ENCODE measurements at places on chromosomes 13 and 19. TPM values are rescaled to one million over a fixed set of nuclear protein-coding genes. Genes with fewer than 3 reads are reported as not detected.

The UTP14C gene
- 12.1 TPM for total RNA-seq

DNA sequence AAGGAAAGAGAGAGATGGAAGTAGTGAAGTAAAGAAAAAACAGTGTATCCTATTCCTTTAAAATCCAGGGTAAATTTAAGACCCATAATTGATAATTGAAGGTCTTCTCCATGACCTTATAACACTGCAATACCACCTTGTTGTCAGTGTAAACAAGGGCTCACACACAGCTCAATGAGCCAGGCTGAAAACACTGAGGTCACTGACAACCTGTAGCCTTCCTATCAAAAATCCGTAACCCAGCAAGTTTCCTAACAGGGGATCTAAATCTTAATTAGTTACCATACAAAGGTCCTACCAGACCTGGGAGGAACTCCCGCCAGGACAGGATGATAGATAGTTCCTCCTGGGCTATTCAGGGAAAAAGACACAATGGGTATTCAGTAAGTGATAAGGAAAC, 1677.1 kb downstream of the OLFM4 start:
- DNase-seq = no peak

The FXYD3 gene
- total RNA-seq = not detected

DNA sequence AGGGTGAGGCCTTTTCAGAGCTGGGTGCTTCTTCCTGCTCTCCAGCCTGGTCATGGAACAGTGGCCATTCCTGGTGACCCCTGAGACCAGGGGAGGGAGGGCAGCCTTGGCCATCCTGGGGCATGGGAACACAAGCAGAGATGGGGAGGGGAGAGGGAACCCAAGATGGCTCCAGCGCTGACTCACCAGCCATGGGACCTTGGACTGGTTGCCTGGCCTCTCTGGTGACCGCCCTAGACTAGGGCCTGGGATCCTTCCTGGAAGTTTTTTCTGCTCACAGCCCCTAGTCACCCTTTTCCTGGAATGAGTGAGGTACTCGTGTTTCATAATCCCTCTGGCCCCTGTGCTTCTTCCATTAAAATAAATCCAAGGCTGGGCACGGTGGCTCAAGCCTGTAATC, 3.3 kb upstream of the OPA3 start:
- no peak for DNase-seq

DNA sequence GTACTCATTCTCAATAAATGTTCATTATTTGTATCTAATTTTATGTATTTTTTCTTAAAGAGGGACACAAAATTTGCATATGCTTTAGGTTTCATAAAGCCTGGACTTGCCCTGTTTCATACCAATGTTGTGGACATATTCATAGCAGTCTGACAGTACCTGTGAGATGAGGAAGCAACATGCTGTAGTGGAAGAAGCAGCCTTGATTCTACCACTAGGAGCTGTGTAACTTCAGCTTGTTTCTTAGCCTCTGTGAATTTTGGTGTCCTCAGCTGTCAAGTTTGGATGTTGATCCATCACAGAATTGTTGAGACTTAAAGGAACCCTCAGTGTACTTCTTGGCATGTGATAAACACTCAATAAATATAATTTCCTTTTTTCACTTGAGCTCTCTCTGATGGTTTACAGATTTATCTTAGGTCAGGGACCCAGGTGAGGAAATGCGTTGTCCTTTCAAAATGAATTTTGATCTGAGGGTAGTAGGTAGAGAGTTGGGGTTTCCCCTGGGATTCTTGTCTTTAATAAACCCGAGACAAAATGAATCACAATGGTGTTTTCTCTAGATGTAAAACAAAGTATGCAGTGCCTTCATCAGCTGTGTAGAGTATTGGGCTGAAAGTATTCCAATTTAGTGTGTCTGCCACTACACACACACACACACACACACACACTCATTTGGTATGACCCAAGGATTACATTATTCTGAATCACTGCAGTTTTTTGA, 152.1 kb downstream of the KCNRG start:
- no peak for DNase-seq

DNA sequence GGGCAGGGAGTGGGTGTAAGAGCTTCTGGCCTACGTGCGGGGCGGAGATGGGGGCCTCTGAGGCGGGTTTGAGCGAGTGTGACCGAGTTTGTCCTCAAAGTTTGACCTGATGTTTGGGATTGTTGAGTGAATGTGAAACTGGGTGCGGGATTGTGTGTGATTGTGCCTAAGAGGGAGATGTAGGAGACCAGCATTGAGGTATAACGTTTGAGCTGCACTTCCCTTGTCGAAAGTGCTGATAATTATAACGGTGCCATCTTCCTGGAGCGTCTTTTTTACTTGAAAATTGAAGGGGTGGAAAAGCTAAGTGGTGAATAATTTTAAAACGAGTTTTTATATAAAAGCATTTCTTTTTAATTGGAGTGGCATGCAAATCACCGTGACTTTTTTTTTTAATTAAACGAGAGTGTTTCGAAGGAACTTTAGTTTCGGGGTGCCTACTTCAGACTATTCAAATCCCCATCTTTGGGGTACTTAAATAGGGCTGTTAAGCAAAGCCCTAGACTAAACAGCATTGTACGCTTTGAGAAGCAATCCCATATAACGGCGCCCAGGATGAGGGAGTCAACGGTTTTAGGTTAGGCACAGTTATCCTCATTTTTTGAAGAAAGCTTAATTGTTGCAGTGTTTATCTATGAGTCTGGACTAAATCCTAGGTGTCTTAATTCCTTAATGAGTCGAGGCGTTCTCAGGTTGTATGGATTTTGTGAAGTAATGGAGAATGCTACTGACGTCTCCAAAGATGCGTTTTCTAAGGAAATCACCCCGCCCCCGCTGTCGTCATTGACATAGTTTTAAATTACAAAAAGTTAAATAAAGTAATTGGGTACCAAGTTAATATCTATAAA, 594 bp downstream of the ZNF146 start:
- peak; percentile 44 for DNase-seq

DNA sequence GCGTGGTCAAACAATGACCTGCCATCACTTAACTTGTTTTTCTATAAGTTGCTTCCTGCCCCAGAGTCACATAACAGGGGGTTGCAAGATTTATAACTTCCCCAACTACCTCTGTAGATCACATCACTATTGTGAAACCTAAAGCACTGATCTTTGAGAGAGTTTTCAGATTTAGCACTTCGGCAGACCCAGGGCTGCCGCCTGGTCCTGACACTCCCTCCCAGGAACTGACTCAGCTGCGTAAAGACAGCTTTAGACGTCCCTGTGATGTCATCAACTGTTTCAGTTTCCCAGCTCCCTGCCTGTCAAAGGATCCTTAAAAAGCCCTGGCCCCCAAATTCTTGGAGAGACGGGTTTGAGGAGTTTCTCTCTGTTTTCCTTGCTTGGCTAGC, 33.3 kb downstream of the IGFL2 start:
- no peak for DNase-seq

DNA sequence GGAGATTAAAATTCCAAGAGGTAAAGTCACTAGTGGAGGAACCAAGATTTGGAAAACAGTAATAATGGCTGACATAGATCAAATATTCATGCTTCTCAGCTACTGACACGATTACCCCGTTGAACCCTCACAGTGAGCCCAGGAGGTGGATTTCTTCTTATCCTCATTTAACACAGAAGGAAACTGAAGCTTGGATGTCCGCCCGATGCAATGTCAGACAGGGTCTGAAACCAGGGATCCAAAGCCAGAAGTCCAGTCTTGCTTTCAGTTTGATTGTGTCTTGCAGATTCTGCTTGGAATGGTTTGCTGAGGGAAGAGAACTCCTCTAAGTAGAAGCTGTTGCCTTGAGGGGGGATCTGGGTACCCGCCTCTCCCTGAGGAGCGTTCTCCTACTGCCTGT, 404.7 kb downstream of the KCNRG start:
- DNase-seq = no peak

GRCh38 chr13:50323440-50324065, 308.3 kb downstream of the KCNRG start:
- DNase-seq = no peak

DNA sequence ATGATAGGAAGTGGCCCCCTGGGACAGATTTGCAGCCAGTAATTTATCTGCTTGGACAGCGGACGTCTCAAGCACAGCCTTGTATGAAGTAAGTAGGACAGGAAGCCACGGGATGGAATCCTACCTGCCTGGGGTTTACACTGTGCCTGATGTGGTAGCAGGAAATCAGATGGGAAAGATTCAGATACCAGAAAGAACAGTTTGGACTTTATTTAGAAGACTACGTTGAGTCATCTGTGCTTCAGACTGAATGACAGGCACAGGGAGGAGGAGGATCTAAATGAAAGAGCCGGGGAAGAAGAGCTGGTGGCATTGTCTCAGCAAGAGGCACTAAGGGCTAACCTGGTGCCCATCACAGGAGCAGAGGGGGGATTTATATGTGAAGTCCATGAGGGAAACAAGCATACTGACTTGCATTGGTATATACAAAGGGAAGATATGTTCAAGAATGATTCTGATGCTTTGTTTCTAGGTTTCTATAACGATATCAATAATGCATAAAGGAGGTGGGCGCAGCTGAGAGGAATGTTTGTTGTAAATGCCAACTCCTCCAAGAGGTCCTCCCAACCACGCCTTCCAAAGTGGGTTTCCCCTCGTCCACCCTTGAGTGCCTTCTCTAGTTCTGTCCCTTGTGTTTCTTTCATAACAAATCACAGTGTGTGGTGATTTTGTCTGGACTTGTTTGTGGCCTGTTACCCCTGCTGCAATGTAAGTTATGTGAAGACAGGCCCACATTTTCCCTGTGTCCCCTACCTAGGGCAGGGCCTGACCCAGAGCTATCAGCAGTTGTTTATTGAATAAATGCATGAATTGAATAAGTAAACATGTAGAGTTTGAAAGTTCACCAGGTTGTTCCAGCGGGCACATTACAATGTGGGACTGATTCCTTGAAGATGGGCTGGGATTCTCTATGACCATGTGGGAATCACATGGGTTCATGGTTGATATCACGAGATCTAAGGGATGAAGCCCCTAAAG, 328.4 kb downstream of the SLC7A1 start:
- DNase-seq = no peak

The ACP7 gene
- total RNA-seq = not detected

The ZNF549 gene
- 3.9 TPM for total RNA-seq

DNA sequence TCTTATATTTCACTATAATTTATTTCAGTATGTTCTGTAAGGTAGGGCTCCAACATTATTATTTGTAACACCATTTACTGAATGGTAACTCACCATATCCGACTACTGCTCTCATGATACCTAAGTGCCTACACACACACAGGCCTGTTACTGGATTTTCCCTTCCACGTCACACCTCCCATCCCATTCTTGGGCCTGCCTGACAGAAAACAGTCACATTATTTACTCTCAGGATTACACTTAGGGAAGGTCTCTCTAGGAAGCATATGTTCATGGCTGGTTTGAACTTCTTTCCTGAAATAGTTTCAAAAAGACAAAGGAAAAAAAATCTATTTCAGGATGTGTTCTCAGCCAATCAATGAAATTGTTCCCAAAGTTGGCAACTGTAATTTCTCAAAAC, 102.3 kb upstream of the DOCK9 start:
- no peak for DNase-seq

The ERFL gene
- total RNA-seq = not detected

The FKRP gene
- total RNA-seq = 48.7 TPM

- no peak for DNase-seq
Observed at GRCh38 chr13:25401958-25402357, 30.2 kb downstream of the ATP8A2 start.

DNA sequence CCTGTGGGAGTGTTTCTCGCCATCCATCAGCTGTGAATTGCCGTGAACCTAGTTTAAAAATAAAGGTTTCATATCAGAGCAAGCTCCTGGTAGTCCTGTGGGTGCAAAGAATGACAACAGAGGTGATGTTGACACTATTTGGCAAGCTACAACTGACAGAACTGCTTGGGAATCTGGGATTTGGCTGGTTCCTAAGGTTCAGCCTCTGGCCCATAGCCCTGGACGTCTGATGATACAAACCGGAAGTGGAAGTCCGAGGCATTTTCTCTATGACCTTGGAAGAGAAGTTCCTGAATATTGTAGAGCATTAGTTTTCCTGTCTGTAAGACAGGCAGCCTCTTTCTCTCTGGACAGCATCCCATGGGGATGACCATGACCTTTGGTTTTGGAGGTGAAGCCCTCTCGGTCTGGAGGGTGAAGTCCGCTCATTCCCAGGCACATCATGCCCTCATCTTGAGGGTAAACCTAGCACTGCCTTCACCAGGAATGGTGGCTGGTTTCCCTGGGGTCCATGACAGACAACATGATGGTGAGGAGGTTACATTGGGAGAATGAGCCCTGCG, 29.1 kb downstream of the GATAD2A start:
- no peak for DNase-seq

GRCh38 chr19:947707-948539, 22.1 kb downstream of the ARID3A start:
- DNase-seq = no peak

GRCh38 chr19:28642787-28643683, 569.9 kb downstream of the UQCRFS1 start:
- no peak for DNase-seq

GRCh38 chr13:96141032-96141431, 51.1 kb downstream of the HS6ST3 start:
- DNase-seq = no peak

- DNase-seq = peak; percentile 56
Observed at GRCh38 chr19:55809381-55810058, 22.3 kb downstream of the NLRP11 start.

GRCh38 chr13:100533588-100534041, 55.0 kb downstream of the GGACT start:
- no peak for DNase-seq

DNA sequence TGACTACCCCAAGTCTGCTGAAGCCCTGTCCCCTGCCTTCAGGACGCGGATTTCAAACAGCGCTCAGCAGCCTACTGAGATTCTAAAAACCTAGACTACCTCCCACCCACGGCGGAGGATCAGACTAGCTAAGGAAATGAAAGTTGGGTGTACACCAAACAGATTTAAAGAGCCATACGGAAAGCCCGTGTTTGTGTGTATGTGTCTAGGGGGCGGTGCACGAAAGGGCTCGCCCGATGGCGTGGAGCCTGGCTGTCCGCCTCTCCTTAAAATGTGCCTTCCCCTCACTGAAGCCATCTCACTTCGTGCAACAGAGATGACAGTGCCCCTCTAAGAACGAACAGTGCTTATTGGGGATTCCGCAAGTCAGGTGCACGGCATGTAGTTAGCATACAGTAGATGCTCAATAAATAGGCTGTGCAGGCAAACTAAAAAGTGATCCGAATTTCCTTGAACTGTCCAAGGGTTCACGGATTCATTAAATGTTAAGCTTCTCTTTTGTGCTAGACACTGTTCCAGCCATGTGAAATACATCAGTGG, 639 bp downstream of the LENG1 start:
- no peak for DNase-seq

All from SJSA1 (cell line).